ENCODE measurements at places on chromosomes 13 and 19.

DNA sequence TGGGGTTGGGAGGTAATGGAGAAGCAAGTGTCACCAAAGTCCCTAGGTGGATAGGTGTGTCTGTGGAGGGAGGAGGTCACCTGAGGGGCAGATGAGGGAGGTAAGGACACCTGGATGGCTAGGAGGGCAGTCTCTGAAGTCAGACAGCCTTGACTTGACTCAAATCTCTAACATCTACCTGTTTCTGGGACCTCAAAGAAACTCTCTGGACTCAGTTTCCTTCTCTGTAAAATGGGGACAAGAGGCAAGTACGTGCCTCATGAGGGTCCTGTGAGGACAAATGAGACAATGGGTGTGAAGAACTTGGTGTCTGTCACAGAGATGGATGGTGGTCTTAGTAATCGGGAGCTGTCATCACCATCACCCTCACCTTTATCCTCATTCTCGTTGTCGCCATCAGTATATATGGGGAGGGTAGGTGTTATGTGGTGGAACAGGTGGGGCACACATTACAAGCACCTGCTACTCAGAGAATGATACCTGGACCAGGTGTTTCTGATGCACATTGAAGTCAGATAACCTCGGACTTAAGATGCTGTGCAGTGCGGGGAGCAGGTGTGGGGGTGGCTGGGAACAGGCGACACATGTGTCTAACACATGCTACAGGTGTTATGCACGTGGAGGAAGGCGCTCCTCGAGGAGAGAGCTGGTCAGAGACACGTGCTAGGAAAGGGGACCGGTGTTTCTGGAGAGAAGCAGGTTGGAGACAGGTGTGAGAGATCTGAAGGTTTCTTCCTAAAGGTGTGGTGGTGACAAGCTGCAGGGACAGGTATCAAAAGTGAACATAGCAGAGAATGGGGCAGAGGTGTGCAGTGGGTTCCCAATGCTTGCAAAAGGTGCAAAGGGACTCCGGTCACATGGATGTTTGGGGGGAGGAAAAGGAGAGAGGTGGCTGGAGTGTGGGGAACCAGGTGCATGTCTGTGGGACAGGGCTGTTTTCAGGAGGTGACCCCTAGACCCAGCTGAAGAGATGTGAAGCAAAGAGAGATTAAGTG is 3.8 kb downstream of the ERFL start:
- H3K36me3 ChIP-seq: no peaks in the 10 kb centered on the region
- H3K4me3 ChIP-seq: no peak overlapping the region
- H3K4me1 ChIP-seq: peaks cover 17% of the 10 kb centered on the region
- DNase-seq: no peak

- peak overlapping the region; percentile 87 for H3K4me3 ChIP-seq
- peaks cover 17% of the 10 kb centered on the region for H3K4me1 ChIP-seq
- peaks cover 29% of the 10 kb centered on the region for H3K27me3 ChIP-seq
- peak overlapping the region; percentile 97 for H3K27ac ChIP-seq
Measured at GRCh38 chr19:11421371-11422098, 2.4 kb upstream of the RGL3 start.

GRCh38 chr13:110546926-110547325 is 14.6 kb downstream of the RAB20 start:
- H3K36me3 ChIP-seq: peaks cover 35% of the 10 kb centered on the region
- peaks cover 3% of the 10 kb centered on the region for H3K4me1 ChIP-seq
- H3K4me3 ChIP-seq: no peak overlapping the region
- DNase-seq: no peak
- no peak overlapping the region for H3K27ac ChIP-seq
- H3K27me3 ChIP-seq: no peaks in the 10 kb centered on the region

GRCh38 chr13:110690516-110690915 is 15.4 kb downstream of the CARS2 start:
- no peaks in the 10 kb centered on the region for H3K27me3 ChIP-seq
- DNase-seq: no peak
- H3K4me3 ChIP-seq: no peak overlapping the region
- H3K36me3 ChIP-seq: peaks cover 15% of the 10 kb centered on the region
- no peak overlapping the region for H3K27ac ChIP-seq

DNA sequence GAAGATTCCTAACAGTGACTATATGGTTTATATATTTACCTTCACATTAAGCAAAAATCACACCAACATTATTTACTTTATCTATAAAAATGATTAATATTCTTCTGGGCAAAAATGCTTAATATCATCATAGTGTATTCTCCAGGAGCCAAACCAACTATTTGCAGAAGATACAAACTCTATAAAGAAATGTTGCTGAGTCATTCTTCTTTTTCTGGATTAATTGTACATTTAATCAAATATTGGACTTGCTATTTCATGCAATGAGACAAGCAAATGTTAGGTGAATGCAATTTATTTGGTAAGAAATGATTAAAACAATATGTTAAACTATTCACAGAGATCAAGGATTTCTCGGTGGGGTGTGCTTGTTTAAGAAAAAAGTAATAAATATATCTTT is 1075.8 kb downstream of the PCDH9 start:
- no peaks in the 10 kb centered on the region for H3K36me3 ChIP-seq
- no peak for DNase-seq
- no peaks in the 10 kb centered on the region for H3K4me1 ChIP-seq
- H3K4me3 ChIP-seq: no peak overlapping the region

- peaks cover 15% of the 10 kb centered on the region for H3K4me1 ChIP-seq
- peaks cover 29% of the 10 kb centered on the region for H3K36me3 ChIP-seq
- H3K27ac ChIP-seq: no peak overlapping the region
- no peak for DNase-seq
- H3K4me3 ChIP-seq: no peak overlapping the region
Measured at GRCh38 chr19:46919324-46919723, 58.5 kb downstream of the ARHGAP35 start.

GRCh38 chr13:100014621-100015020 is 33.0 kb downstream of the ZIC2 start:
- no peak for DNase-seq
- H3K4me3 ChIP-seq: no peak overlapping the region
- H3K27me3 ChIP-seq: no peaks in the 10 kb centered on the region
- no peaks in the 10 kb centered on the region for H3K36me3 ChIP-seq
- peaks cover 7% of the 10 kb centered on the region for H3K4me1 ChIP-seq
- H3K27ac ChIP-seq: no peak overlapping the region

DNA sequence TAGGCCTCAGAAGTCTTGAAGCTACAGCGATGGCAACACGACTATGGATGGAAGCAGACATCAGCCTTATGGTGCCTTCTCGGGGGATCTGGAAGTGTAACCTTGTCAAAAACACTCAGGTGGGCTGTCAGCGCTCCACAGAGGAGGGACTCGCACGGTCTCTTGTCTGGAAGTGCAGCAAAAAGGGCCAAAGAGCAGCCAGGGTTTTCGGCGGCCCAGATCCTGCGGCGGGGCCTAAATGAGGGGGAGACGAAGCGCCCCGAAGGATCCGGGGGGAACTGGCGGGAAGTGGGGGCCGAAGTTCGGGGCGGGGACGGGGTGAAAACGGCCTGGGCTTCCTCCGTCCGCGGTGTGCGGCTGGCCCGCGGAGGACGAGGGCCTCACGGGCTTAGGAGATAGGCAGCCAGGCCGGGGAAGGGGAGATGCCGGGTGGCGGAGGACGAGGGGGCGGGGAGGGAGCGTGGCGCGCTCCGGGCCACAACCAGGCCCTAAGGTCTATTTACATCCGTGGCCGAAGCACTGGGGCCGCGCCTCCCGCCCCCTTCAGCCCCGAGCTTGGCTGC is 637 bp downstream of the RANBP3 start:
- peaks cover 5% of the 10 kb centered on the region for H3K27me3 ChIP-seq
- peak overlapping the region; percentile 93 for H3K27ac ChIP-seq
- H3K4me1 ChIP-seq: peaks cover 30% of the 10 kb centered on the region
- no peak for DNase-seq

GRCh38 chr13:62544928-62545327 is 1129.3 kb upstream of the PCDH20 start:
- no peak overlapping the region for H3K4me3 ChIP-seq
- no peak overlapping the region for H3K27ac ChIP-seq
- DNase-seq: no peak
- no peaks in the 10 kb centered on the region for H3K36me3 ChIP-seq
- H3K4me1 ChIP-seq: no peaks in the 10 kb centered on the region
- no peaks in the 10 kb centered on the region for H3K27me3 ChIP-seq

GRCh38 chr13:30301827-30302226 is 5.5 kb downstream of the KATNAL1 start:
- no peaks in the 10 kb centered on the region for H3K36me3 ChIP-seq
- no peak overlapping the region for H3K27ac ChIP-seq
- DNase-seq: no peak
- H3K27me3 ChIP-seq: no peaks in the 10 kb centered on the region
- H3K4me3 ChIP-seq: no peak overlapping the region

- no peaks in the 10 kb centered on the region for H3K36me3 ChIP-seq
- peaks cover 2% of the 10 kb centered on the region for H3K4me1 ChIP-seq
- peak; percentile 96 for DNase-seq
- H3K4me3 ChIP-seq: no peak overlapping the region
- H3K27ac ChIP-seq: no peak overlapping the region
Measured at GRCh38 chr19:4811328-4812131, 20.0 kb downstream of the TICAM1 start.

All from WTC11 (cell line).